Activated T-helper 1 cell treated with Interleukin-2 at 50 U/mL for 16 hours (primary cell): ENCODE measurements at places on chromosomes 12 and 14.

- DNase-seq: no peak
Measured at GRCh38 chr14:26339381-26339780, 258.5 kb downstream of the NOVA1 start.

DNA sequence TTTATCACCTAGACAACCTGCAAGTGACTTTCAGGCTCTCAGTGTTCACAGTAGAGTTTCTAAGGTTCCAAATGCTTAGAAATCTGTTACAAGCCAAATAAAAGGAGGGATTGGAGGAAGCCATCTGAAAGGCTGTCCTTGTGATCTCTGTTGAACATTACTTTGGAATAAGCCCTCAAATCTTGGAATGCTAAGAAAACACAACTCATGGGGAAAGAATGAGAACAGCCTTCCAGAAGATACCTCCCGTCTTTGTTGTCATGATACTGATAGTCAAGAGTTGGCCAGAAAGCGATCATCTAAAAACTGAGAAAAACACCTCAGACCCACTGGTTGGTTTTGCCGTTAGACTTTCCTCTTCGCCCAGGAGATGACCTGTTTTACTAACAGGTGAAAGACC lies 44.4 kb upstream of the KCNK13 start:
- no peak for DNase-seq

DNA sequence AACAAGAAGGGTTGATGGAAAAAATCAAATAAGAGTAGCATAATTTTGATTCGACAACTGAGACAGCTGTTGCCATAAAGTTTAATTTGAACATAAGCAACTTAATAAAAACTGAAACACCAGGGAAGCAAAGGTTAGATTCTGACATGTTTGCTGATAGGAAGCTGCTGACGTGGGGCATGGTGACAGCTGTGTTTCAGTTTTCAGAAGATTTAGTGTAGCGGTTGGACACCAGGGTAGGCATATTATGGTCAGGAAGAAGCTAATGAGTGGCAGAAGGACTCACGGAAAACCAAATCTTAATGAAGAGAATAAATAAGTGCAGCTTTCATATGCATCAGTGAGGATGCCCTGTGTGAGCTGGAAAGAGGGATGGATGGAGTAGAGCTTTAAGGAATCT lies 336.7 kb upstream of the RPL10L start:
- DNase-seq: no peak

- DNase-seq: no peak
Measured at GRCh38 chr14:20377171-20377570, 33.7 kb downstream of the PARP2 start.

- no peak for DNase-seq
Measured at GRCh38 chr12:13193505-13194231, 2.9 kb upstream of the EMP1 start.

DNA sequence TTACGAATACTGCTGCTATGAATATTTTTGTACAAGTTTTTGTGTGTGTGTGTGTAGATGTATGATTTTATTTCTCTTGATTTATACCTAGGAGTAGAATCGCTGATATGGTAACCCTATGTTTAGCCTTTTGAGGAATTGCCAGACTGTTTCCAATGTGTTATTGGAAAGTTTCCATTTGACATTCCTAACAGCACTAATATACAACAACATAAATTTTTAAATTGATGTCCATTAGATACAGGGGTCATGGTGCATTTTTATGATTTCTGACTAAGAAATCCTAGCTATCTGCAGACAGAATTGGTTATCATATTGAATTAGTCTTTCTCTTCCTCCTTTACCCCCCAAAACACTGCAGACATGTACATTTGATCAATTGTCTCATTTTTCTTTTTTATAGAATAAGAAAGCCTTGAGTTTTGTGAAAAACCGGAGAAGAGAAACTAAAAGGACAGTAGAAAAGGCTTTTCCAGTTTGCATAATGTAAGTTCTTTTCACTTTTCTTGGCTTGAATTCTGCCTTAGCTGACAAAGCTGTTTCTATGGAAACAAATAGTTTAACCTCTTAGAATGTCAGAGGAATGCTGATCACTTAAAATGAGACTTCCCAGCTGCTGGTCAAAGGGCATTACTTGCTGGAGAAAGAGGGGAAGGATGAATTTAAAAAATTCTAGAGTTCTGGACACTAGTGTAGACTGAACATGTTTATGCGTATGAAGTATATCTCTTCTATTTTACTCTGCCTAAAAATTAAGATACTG lies 28.2 kb downstream of the PALS1 start:
- DNase-seq: no peak

GRCh38 chr12:67720351-67720856 lies 71.9 kb downstream of the DYRK2 start:
- no peak for DNase-seq

- no peak for DNase-seq
Measured at GRCh38 chr12:91931111-91931510, 214.5 kb downstream of the BTG1 start.

DNA sequence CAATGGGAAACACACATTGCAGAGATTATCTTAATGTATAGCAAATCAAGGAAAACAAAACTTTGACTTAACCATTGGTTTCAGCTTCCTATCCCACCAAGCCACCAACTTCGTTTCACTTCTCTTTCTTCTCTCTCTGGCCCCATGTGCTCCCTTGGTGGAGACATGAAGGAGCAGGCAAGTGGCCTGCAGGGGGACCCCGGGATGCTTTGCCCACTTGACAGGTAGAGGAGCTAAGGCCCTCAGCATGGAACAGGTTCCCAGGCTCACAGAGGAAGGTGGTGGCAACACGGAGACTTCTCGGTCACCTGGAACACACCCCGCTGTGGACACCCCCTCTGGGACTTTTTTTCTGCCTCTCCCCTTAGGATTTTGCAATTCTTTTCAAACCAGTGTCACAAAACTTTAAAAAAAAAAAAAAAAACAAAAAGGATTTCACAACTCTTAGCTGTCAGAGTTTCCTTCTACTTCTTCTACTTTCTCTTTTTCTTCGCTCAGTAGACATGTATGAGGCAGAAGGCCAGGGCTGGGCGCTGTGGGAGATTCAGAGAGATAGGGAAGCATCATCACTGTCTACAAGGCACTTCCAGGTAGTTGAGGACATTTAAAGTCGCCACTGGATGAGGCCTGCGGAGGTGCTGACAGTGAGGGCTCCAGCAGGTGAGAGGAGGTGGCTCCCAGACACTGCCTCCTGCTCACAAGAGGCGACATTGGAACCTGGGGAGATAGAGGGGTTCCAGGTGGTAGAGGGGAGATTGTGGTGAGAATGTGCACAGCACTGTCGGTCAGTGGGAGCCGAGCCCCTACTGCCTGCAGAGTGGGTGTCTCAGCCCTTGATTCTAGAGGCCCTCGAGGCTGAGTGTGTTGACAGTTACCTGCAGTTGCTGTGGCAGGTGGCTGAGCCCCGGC lies 119.6 kb downstream of the GCH1 start:
- DNase-seq: no peak

- no peak for DNase-seq
Measured at GRCh38 chr12:93203361-93203760, 174.4 kb upstream of the NUDT4 start.

DNA sequence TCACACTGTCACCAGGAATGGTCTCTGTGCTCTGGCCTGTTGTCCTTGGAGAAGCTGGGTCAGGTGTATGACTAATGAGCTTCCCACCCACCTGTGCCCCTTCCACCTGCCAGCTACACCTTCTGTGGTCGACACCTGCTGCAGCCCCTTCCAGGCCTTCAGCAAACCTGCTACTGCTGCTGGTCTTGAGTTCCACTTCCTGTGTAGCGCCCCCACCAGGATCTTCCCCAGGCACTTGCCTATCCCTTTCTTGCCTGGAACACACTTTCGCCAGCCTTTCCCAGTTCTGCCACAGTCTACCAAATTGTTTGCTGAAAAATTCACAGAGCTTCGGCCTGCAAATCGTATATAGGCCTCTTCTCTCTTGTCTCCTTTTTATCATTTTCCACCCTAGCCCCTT lies 75.3 kb downstream of the CRACR2A start:
- DNase-seq: no peak

- DNase-seq: no peak
Measured at GRCh38 chr12:77384941-77385340, 319.6 kb upstream of the E2F7 start.

DNA sequence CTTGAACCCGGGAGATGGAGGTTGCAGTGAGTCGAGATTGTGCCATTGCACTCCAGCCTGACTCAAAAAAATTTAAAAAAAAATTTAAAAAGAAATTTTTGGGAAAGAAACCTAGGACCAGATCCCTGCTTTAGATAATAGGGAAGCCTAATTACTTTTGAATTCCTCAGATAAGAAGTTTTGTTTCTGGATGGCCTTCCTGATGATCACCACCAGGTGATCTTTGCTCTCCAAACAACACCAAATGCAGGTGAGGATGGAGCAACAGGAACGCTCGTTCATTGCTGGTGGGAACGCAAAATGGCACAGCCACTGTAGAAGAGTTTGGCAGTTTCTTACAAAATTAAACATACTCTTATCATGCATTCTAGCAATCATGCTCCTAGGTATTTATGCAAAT lies 28.5 kb upstream of the KLC1 start:
- DNase-seq: no peak

DNA sequence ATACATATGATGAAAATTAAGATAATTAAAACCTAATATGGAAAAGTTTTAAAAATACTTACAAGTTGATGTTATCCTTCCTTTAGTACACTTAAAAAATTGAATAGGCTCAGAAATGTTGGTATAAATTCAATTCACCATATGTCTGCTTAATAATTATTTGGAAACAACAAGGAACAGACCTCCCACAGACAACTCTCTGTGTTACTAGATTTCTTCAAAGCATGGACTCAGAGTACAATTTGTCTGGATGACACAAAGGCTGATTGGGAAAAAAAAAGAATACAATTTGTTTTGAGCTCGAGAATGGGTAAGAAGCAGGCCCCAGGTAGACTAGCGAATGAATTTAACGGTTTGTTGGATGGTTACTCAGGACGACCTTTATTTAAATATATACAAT lies 48.9 kb upstream of the BTG1 start:
- no peak for DNase-seq

DNA sequence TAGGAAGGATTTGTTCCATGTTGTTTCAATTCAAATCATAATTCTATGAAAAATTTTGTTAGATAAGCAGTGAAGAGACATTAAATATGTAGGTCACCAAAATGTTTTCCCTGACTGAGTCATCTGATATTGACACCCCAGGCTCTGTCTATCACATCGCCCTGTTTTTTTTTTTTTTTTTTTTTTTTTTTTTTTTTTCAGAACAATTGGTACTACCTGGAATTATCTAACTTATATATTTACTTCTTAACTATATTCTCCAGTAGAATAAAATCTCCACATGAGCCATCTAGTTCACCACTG lies 97.8 kb upstream of the KRAS start:
- DNase-seq: no peak
